Naive thymus-derived CD8-positive, alpha-beta T cell (primary cell): ENCODE measurements at places on chromosomes 13 and 19. TPM values are rescaled to one million over a fixed set of nuclear protein-coding genes. Genes with fewer than 3 reads are reported as not detected.

The STX10 gene
- 60.2 TPM for total RNA-seq

The ZNF575 gene
- total RNA-seq, result 5.3 TPM

The RGCC gene
- total RNA-seq, result 122 TPM

The ZNF331 gene
- total RNA-seq, result 60.9 TPM

The SPATA13 gene
- 120 TPM for total RNA-seq

The POGLUT2 gene
- 0.60 TPM for total RNA-seq

The PSG7 gene
- not detected for total RNA-seq

The PSG11 gene
- not detected for total RNA-seq

The LYPD5 gene
- total RNA-seq, result 0.69 TPM

The SIGLEC12 gene
- not detected for total RNA-seq

The TEX26 gene
- total RNA-seq, result not detected

The PDCD2L gene
- 18.6 TPM for total RNA-seq

The AKAP11 gene
- total RNA-seq, result 32.3 TPM

The CCDC194 gene
- 3.4 TPM for total RNA-seq

The S1PR2 gene
- 3.0 TPM for total RNA-seq

The TGFB1 gene
- total RNA-seq, result 83.6 TPM

The TRAPPC2B gene
- total RNA-seq, result 12.2 TPM

The SPRY2 gene
- total RNA-seq, result 0.44 TPM

The FGF22 gene
- 2.4 TPM for total RNA-seq

The STAP2 gene
- 2.3 TPM for total RNA-seq

The IGFL2 gene
- not detected for total RNA-seq

The KIR3DL3 gene
- not detected for total RNA-seq

The KRTDAP gene
- total RNA-seq, result not detected

The ZNF20 gene
- total RNA-seq, result 7.4 TPM

The ZNF829 gene
- total RNA-seq, result 9.0 TPM

The ADGRE3 gene
- not detected for total RNA-seq

The ZNF579 gene
- total RNA-seq, result 10.2 TPM

The TYROBP gene
- 3.1 TPM for total RNA-seq

The FBN3 gene
- total RNA-seq, result not detected

The ASF1B gene
- 2.7 TPM for total RNA-seq

The KLHL1 gene
- total RNA-seq, result not detected

The CERS4 gene
- 26.2 TPM for total RNA-seq

The ZNF616 gene
- total RNA-seq, result 16.7 TPM

The ZNF700 gene
- 22.4 TPM for total RNA-seq

The GIPC3 gene
- total RNA-seq, result 3.5 TPM

The ZNF835 gene
- 6.9 TPM for total RNA-seq

The NFIX gene
- 8.6 TPM for total RNA-seq

The WASF3 gene
- 0.16 TPM for total RNA-seq

The SPPL2B gene
- total RNA-seq, result 166 TPM

The ZNF534 gene
- not detected for total RNA-seq

The IGLON5 gene
- not detected for total RNA-seq

The SLC15A1 gene
- not detected for total RNA-seq

The LILRA2 gene
- 0.38 TPM for total RNA-seq

The KCTD12 gene
- 12.8 TPM for total RNA-seq

The ZNF547 gene
- 7.4 TPM for total RNA-seq

The MATK gene
- total RNA-seq, result 2.9 TPM

The ZNF865 gene
- 24.4 TPM for total RNA-seq

The DNAJC15 gene
- total RNA-seq, result 9.5 TPM

The TNFAIP8L1 gene
- 20.7 TPM for total RNA-seq

The SIGLECL1 gene
- total RNA-seq, result not detected

The CNN1 gene
- not detected for total RNA-seq

The LRRC4B gene
- not detected for total RNA-seq
